Stimulated activated CD4-positive, alpha-beta T cell treated with anti-CD3 and anti-CD28 coated beads, Interleukin-1b, Interleukin-23, amount 100 ng/mL, for 1 hour (primary cell): ENCODE measurements at places on chromosomes 1 and 21.

- DNase-seq: no peak
Observed at GRCh38 chr1:151512326-151512725, 1.1 kb downstream of the CGN start.

GRCh38 chr1:67601955-67602354 is 83.0 kb upstream of the GADD45A start:
- no peak for DNase-seq

GRCh38 chr1:157505481-157506272 is 46.6 kb downstream of the FCRL5 start:
- DNase-seq: no peak

- no peak for DNase-seq
Observed at GRCh38 chr1:107277022-107277421, 136.2 kb downstream of the NTNG1 start.

DNA sequence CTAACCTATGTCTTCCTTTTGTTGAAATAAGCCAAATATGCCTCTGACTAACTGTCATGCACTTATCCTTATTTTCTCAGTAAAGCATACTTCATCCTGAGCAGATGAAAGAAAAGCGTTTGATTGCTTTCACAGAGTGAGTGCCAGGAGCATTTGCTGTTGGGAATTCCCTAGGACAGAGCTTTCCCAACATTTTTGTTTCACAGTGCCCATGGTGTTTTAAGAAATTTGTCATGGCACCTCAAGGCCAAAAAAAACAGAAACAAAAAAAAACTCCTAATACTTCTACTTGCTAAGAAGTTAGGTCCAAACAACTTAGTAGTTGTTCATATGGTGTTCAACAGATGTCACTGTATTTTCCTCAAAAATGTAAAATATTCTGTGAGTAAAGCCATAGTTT is 120.8 kb upstream of the BMP8A start:
- DNase-seq: no peak

DNA sequence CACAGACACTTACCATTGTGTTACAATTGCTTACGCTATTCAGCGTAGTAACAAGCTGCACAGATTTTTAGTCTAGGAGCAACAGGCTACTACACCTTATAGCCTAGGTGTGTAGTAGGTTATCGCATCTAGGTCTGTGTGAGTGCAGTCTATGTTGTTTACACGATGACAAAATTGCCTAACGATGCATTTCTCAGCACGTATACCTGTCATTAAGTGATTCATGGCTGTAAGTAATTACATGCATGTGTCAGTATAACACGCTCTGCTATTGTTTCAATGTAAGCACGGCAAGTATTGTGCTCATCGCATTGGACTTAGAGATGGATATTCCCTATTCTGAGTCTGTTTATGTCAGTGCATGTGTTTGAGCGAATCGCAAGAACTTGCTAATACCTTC is 15.7 kb upstream of the ZBTB18 start:
- DNase-seq: no peak

- DNase-seq: no peak
Observed at GRCh38 chr1:206922524-206922923, 783 bp upstream of the FCMR start.

- no peak for DNase-seq
Observed at GRCh38 chr1:9724706-9725476, 73.4 kb downstream of the PIK3CD start.

GRCh38 chr1:68376441-68376840 is 73.3 kb downstream of the RPE65 start:
- no peak for DNase-seq

- no peak for DNase-seq
Observed at GRCh38 chr1:8463144-8463927, 145.4 kb downstream of the SLC45A1 start.

GRCh38 chr1:101506541-101507164 is 269.8 kb downstream of the S1PR1 start:
- no peak for DNase-seq

GRCh38 chr1:36203554-36204346 is 20.5 kb upstream of the THRAP3 start:
- DNase-seq: no peak

DNA sequence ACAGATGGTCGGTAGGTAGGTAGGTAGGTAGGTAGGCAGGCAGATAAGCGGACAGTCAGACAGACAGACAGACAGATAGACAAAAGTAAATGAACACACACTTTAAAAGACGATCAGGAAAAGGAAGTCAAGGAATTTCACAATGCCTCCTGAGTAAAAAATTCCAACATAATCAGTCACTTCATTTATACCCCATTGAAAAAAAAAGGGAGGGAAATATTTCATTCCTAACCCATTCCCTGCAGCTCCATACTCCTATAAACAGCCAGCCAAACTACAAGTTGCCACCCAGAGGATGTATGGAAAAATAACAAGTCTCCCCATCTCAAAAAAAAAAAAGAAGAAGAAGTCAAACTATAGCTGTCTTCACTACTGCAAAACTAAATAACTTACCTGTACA is 43.4 kb downstream of the ZZZ3 start:
- no peak for DNase-seq

DNA sequence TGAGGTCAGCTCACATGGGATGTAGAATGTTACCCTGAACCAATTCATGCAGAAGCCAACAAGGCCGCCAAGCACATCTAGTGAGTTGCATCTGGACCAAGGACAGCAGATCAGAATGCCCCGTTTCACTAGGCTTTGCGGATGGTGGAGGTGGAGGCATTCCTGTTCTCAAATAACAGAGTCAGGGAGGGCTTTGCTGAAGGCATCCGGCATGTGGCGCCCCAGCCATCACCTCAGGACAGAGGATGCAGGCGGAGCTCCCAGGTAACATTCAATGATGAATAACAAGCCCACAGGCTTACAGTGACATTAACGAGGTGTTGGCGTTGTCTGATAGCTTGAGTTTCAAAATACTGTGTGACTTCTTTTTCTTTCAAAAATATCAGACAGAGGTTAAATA is 476.2 kb downstream of the CAMTA1 start:
- no peak for DNase-seq
